AG04449 (cell line): ENCODE measurements at places on chromosomes 7 and 10.

- DNase-seq, result no peak
These were observed 12.3 kb downstream of the KLHL7 start for GRCh38 chr7:23117841-23118240.

DNA sequence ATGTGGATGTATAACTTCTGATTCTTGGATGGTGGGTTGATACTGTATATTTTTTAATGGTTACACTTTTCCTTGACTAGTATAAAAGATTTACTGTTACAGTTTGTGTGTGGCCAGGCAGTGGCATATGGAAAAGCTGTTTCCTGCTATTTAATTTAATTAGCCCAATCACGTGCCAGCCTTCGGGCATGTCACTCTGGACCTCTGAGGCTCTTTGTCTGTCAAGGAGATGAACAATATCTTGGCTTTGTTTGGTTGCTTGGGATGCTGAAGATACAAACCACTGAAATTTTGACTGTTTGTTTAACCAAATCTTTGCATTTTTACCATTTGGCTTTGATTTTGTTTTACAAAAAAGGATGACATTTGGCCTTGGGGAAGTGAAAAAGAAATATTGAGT lies 185.0 kb downstream of the HDAC9 start:
- no peak for DNase-seq

DNA sequence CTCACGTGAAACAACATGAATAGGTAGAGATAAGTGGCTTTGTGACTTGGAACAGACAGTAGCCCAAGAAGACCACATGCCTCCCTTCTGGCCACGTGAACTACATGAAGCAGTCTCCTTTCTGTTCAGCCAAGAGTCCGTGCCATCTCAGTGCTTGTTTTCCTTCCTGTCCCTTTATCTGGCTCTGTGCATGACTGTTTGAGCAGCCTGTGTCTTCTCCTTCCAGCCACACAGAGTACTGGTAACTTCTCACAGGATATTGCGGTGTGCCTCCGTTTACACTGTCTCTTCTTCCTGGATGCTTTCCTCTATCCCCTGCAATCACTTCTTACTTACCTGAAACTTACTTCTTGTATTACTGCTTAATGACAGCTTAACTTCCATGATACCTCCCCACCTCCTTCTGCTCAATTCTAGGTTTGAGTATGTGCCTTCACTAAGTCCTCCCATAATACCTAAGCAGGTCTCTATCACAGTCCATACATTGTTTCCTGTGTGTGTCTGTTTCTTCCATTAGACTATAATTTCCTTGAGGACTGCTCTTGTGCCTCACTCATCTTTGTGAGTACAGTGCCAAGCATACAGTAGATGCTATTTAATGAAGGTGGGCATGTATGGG lies 748.7 kb downstream of the AUTS2 start:
- no peak for DNase-seq

GRCh38 chr10:50452603-50453002 lies 171.2 kb downstream of the SGMS1 start:
- no peak for DNase-seq

DNA sequence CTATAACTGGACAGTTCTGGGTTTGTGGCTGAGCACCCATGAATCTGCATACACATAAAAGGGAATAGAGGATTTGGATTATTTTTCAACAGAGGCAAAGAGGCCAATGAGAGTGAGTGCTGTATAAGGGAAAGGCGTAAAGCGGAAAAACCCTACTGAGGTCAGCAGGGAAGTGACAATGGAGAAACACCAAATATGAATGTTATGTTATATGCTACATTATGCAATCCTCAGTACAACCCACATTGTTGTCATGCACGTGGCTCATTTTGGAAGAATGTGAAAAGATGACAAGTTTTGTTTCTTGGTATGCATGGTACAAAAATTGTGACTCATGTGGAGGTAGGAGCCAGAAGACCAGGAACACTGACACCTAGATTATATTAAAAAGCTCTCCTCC lies 113.6 kb upstream of the AMPH start:
- peak; percentile 28 for DNase-seq

GRCh38 chr10:28879875-28880682 lies 202.8 kb downstream of the BAMBI start:
- no peak for DNase-seq

DNA sequence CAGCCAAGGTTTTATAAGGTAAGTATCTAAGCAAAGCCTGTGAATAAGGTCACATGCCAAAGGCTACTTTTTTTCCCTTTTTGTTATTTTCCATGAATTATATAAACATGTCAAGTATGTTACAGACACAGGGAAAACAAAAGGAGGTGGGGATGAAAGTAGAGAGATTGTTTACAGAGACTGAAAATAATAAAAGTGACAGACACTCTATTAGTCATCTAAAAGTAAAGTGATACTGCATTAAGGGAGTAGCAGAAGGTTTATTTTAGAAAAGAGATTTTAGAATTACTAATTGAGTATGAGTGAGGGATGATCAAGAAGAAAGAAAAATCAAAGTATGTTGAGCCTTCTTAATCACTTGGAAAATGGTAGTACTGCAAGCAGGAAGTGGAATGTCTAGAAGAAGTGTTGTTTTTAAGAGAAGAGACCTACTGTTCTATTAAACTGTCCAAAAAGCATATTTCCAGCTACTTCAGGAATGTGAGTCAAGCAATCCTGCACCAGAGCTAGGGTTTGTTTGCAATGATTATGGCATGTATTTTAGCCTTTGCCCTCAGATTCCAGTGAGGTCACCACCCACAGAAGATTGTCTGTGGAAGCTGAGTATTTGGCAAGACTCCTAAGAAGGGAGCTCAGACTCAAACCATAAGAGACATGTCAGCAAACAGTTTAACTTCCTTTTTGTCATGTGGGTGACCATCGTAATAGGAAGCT lies 177.9 kb upstream of the PLXDC2 start:
- peak; percentile 21 for DNase-seq

GRCh38 chr7:138649506-138649905 lies 51.7 kb downstream of the SVOPL start:
- DNase-seq, result no peak

- DNase-seq, result no peak
These were observed 773.4 kb downstream of the CNTNAP2 start for GRCh38 chr7:146889806-146890555.

- no peak for DNase-seq
These were observed 58.7 kb downstream of the BMPR1A start for GRCh38 chr10:86815035-86815617.

DNA sequence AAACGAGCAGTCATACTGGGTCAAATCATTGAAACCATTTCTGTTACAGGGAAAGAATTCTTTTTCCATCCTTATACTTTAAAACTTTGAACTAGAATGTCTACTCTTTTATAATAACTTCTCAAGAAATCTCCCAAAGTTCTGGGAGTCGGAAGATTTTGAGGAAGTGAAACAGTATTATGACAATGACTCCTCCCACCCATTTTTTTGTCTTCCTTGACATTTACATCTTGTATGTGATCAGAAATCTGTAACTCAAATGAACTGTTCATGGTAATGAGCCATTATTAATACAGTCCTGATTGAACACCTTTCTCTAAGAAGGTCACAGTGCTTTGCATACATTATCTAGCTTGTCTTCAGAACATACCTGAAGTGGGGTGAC lies 227.4 kb downstream of the CELF2 start:
- DNase-seq, result no peak

DNA sequence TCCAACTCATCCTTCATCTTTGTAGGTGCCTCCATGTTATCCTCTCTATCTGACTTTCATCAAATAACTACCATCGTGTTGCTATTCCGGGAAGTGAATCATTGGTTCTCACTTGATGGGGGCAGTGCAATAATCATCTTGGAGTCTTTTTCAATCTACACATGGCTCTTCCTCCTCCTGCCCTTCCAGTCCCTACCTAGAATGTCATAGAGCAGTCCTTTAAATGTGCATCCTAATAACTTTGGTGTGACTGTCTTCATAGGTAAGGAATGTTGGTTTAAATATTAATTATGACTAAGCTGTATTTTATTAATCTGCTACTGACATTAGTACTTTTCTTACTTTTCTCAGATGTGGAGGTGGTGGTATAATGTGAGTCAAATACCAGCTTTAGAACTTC lies 8.4 kb upstream of the CDK14 start:
- DNase-seq, result no peak

- peak; percentile 59 for DNase-seq
These were observed 144.5 kb downstream of the RNF216 start for GRCh38 chr7:5636914-5637313.
